Astrocyte of the hippocampus (primary cell): ENCODE measurements at places on chromosomes 3 and 15.

- DNase-seq: peak; percentile 33
Observed at GRCh38 chr15:24761704-24762302, 86.2 kb downstream of the NPAP1 start.

DNA sequence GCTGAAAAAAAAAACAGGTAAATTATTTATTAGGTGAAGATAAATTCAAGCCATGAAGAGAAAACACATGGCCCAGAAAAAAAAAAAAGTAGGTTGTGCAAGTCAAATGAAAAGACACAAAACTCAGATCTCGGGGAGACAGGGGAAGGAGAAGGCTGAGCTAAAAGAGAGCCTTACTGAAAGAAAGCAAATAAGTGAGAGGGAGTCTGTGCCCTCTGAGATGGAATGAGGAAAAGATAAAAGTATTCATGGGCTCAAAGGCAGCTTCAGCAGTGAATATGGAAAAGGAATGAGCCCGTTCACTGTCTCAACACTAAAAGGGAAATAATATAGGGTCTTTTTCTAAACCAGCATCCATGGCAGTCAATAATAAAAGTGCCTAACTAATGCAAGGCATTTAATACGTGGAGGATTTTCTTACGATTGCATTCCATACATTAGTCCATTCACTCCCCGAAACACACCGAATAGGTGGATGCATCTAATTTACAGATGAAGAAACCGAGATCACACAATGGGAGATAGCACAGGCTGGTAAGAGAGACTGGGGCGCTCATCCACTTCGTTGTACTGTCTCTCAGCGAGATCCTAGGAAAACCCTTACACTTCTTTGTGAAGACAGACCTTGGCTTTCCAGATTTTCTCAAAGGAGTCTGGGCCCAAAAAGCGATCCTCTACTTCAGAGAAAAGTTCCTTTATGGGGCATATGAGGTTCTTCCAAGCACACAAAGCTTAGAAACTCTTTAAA lies 1.1 kb downstream of the TFDP2 start:
- DNase-seq: peak; percentile 26

GRCh38 chr3:10137178-10137577 lies 4.4 kb upstream of the VHL start:
- DNase-seq: no peak

GRCh38 chr3:57918123-57918837 lies 89.9 kb upstream of the FLNB start:
- peak; percentile 83 for DNase-seq

DNA sequence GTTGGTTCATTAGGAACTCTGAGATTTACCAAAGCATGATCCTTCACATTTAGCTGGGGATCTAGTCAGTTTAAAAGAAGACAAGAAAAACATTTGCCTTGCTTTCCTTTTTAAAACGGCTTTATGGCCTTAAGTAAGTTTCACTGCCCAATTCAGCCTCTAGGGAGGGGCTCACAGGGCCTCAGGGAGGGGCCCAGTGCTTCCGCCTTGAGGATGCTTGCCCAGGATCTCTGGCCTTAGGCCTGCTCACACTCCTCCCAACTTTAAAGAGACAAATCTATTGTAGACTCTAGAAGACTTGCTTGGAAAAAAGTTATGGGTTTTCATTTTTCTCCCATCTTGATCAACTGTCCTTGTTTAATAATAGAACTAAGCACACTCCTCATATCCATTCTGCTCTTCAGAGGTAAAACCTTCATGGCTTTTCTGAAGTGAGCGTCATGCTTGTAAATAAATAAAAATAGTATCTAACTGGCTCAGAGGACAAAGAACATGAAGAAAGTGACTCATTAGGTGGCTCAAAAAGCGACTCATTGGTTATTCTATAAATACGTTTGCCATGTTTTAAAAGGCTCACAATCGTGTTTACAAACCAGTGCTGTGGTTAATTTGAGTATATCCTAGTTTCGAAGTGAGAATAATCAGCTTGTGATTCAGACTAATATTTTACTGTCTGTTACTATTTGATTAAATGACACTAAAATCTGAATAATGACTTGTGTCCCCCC lies 13.7 kb downstream of the PDHB start:
- DNase-seq: peak; percentile 39

GRCh38 chr15:100900795-100901169 lies 18.4 kb upstream of the LRRK1 start:
- no peak for DNase-seq

DNA sequence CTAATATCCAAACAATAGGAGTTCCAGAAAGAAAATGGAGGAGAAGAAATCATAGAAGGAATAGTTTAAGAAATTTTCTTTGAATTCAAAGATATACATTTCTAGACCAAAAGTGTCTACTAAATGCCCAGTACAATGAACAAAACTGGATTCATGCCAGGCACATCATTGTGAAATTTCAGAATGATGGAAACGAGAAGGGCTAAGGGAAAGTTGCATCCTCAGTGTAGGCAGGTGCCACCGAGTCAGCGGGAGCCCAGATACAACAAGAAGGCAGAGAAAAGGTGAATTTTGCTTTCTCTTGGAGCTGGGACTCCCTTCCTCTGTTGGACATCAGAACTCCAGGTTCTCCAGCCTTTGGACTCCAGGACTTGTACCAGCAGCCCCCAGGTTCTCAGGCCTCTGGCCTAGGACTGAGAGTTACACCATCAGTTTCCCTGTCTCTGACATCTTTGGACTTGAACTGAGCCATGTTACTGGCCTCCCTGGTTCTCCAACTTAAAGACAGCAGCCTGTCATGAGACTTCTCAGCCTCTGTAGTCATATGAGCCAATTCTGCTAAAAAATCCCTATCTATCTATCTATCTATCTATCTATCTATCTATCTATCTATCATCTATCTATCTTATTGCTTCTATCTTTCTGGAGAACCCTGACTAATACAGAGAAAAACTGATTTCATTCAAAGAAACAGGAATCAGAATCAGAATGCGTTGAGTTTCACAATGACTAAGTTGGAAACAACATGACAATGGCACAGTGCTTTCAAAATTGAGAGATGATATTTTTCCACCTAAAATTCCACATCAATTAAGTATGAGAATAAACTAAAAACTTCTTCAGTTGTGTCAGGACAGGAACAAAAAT lies 207.7 kb downstream of the FAM43A start:
- DNase-seq: no peak

DNA sequence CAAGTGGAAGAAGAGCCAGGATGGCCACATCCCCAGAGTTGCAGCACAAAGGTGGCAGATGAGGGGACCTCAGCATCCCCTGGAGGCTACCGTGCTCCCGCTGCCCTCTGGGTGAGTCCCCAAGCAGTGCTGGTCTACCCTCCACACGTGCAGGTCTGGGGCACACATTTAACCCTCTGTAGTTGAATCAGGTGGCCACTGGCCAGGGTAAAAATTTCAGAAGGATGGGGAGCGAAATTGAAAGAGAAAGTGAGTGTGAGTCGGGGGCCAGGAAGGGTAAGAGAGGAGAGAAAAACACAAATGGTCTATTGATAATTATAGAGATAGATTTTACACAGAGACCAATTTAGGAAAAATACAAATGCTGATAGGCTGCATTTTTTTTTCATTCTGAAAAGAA lies 139.5 kb upstream of the EIF1B start:
- no peak for DNase-seq

- DNase-seq: no peak
Observed at GRCh38 chr3:134323966-134324962, 50.0 kb downstream of the AMOTL2 start.

DNA sequence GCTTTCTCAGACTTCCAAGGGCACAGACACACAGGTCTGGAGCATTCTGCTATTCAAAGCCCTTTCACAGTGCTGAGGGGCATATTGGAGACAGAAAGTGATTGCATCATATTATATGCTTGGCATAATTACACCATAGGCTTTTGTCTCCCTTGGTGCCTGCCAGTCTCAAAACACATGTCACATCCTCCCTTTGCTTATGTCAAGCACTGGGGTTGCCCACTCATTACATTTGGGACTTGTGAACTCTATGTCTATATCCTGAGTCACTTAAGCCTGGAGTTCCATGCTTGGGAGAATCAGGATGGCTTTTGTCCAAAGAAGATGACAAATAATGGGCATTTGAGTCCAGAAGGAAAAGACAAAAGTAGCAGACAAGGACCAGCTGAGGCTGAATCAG lies 12.3 kb upstream of the PDZRN3 start:
- no peak for DNase-seq

- DNase-seq: peak; percentile 61
Observed at GRCh38 chr15:94070356-94071295, 160.7 kb upstream of the MCTP2 start.

GRCh38 chr3:100047455-100048141 lies 66.7 kb downstream of the FILIP1L start:
- peak; percentile 75 for DNase-seq

GRCh38 chr15:59594991-59595390 lies 16.6 kb upstream of the GCNT3 start:
- DNase-seq: no peak

- DNase-seq: no peak
Observed at GRCh38 chr3:112976953-112977352, 2.0 kb upstream of the CD200R1 start.

GRCh38 chr3:58666683-58667082 lies at the start of gene FAM3D:
Gene FAM3D (minus strand): TSS chr3:58666774. CDS start chr3:58655563, 11,211 bp downstream.
- no peak for DNase-seq

- no peak for DNase-seq
Observed at GRCh38 chr3:15766406-15766805, 31.4 kb downstream of the ANKRD28 start.

- no peak for DNase-seq
Observed at GRCh38 chr3:176631165-176631564, 566.1 kb downstream of the TBL1XR1 start.

GRCh38 chr15:31456354-31457060 lies 129.9 kb downstream of the KLF13 start:
- DNase-seq: no peak
